ENCODE measurements at places on chromosomes 7 and 10. TPM values are rescaled to one million over a fixed set of nuclear protein-coding genes. Genes with fewer than 3 reads are reported as not detected.

Gene FKBP9
- not detected for total RNA-seq

Gene MOGAT3
- not detected for total RNA-seq

DNA sequence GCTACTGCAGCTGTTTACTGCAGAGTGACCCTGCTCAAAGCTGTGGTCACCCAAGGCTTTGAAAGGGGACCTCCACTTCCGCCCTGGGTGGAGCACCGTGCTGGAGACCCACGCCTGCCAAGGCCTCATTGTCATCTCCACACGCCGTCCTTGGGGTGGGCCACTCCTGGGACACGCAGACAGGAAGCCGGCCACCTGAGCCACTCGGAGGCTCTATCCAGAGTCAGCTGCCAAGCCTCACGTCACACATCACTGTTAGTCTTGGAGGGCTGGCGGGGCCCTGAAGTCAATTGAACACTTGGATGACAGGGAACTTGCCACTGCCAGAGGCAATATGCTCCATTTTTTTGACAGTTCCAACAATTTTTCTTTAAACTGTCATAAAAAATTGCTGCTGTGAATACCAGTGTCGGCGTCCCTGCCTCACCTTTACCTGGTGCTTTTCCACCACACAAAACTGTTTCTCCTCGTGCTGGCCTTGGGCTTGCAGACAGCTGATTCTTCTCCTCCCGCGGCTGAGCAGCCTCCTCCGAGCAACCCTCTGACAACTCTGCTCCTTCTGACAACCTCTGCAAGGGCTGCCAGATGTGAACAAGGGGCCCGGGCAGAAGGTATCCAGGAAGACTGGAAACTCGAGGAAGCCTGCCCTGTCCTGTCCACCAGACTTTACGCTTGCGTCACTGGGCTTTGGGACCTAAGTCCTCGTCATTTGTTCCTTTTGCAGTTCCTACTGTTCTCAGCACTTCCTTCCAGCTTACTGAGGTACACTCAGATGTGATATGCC, 81.9 kb downstream of the EGFR start:
- H3K27ac ChIP-seq: no peak overlapping the region
- no peak overlapping the region for H3K4me3 ChIP-seq
- H3K27me3 ChIP-seq: no peaks in the 10 kb centered on the region
- H3K36me3 ChIP-seq: no peaks in the 10 kb centered on the region

Gene MACC1
- 30.4 TPM for total RNA-seq

Gene TFR2
- total RNA-seq: 4.2 TPM

Gene SPDYE2B
- not detected for total RNA-seq

GRCh38 chr10:122543676-122544445, 16.7 kb upstream of the DMBT1 start:
- H3K4me3 ChIP-seq: no peak overlapping the region
- H3K4me1 ChIP-seq: peaks cover 14% of the 10 kb centered on the region
- no peaks in the 10 kb centered on the region for H3K36me3 ChIP-seq
- H3K27me3 ChIP-seq: no peaks in the 10 kb centered on the region

Gene GPRIN2
- total RNA-seq: not detected

DNA sequence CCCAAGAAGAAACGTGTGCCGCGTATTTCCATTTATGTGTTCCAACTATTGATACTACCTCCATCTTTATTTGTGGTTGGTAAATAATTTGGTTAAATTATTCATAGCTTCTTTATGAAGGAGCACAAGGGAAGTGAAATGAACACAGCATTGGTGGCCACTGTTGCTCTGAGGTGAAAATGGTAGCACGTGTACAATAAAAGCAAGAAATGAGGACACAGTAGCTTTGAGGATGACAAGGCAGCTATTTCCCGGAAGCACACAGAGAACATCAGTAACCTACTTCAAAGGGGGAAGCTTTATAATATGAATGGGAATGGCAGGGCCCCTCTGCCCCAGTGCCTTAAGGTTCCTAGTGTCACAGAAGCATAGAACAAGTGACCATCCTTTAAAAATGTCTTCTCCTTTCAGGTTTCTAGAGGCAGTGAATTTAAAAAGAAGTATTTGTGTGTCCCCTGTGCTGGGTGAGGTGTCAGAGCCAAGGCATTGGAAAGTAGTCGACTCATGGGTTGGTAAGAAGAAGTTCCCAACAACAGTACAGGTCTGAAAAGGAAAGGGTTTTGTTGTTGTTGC, 78.8 kb downstream of the SGMS1 start:
- H3K27ac ChIP-seq: no peak overlapping the region
- H3K36me3 ChIP-seq: no peaks in the 10 kb centered on the region
- H3K27me3 ChIP-seq: no peaks in the 10 kb centered on the region
- no peak overlapping the region for H3K4me3 ChIP-seq
- H3K4me1 ChIP-seq: no peaks in the 10 kb centered on the region

DNA sequence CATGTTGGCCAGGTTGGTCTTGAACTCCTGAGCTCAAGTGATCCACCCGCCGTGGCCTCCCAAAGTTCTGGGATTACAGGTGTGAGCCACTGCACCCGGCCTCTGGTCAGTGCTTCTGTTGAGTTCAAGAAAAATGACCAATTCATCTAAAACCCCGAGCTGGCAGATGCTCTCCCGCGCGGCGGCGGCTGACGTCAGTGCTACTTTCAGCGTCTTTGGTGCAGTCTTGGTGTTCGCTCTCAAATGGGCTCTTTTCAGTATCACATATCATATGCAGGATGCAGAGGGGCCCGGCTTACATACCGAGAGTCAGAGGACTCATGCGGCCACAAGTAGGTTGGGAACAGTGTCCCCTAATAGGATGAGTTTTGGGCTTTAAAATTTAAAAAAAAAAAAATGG, 125.9 kb downstream of the CUX1 start:
- H3K36me3 ChIP-seq: peaks cover 2% of the 10 kb centered on the region
- H3K27me3 ChIP-seq: no peaks in the 10 kb centered on the region
- H3K4me3 ChIP-seq: no peak overlapping the region
- no peak overlapping the region for H3K27ac ChIP-seq

- H3K27ac ChIP-seq: no peak overlapping the region
- no peak for DNase-seq
- peaks cover 7% of the 10 kb centered on the region for H3K4me1 ChIP-seq
- no peak overlapping the region for H3K4me3 ChIP-seq
These were observed 2.3 kb downstream of the HPS1 start for GRCh38 chr10:98444314-98445006.

- peaks cover 20% of the 10 kb centered on the region for H3K4me1 ChIP-seq
- H3K36me3 ChIP-seq: no peaks in the 10 kb centered on the region
- no peak overlapping the region for H3K4me3 ChIP-seq
These were observed 18.2 kb downstream of the MYOZ1 start for GRCh38 chr10:73623056-73623455.

Gene ELMO1
- total RNA-seq: 137 TPM

GRCh38 chr10:36354633-36355032, 712.5 kb upstream of the FZD8 start:
- no peak overlapping the region for H3K27ac ChIP-seq
- no peaks in the 10 kb centered on the region for H3K36me3 ChIP-seq
- no peaks in the 10 kb centered on the region for H3K27me3 ChIP-seq
- no peaks in the 10 kb centered on the region for H3K4me1 ChIP-seq
- DNase-seq: no peak

Gene CDC14C
- not detected for total RNA-seq

Gene MMP21
- total RNA-seq: not detected

DNA sequence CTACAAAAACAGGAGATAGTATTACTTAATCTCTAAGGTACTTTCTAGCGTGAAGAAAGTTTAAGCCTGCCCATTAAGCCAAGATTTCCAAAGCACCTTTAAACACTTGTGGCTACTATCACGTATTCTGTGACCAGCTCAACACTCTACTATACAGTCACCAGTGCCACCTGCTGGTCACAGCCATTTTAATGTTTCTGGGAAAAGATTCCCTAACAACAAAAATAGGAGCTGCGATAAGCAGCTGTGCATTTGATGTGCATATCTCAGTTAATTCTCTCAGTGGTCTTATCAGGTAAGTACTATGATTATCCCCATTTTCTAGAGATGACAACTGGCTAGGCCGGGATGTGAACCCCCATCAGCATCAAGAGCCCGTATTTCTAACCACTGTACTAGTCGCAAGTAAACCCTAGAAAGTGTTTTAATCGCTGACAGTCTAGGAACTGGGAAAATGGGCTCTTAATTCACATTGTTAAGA, 860 bp downstream of the SEC31B start:
- no peak overlapping the region for H3K4me3 ChIP-seq
- peak; percentile 61 for DNase-seq
- H3K36me3 ChIP-seq: no peaks in the 10 kb centered on the region
- no peaks in the 10 kb centered on the region for H3K4me1 ChIP-seq

DNA sequence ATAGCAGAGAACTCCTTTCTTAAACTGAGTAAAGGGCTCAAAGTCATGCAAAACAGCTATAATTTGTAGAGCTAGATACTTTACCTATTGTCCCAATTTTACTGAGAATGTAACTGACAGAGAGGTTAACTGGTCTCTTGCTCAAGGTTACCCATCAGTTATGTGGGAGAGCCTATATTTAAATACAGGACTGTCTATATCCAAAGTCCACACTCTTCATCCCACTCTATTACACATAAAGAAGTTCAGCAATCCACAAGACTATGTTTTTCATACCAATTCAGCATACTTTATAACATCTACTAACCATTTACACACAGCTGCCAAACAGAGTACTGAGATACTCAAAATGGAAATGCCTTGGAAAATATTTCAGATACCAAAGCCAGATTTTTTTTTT, 100.2 kb downstream of the MICU1 start:
- no peaks in the 10 kb centered on the region for H3K27me3 ChIP-seq
- peaks cover 8% of the 10 kb centered on the region for H3K4me1 ChIP-seq
- H3K36me3 ChIP-seq: no peaks in the 10 kb centered on the region
- H3K27ac ChIP-seq: no peak overlapping the region

Gene AFAP1L2
- 4.4 TPM for total RNA-seq

DNA sequence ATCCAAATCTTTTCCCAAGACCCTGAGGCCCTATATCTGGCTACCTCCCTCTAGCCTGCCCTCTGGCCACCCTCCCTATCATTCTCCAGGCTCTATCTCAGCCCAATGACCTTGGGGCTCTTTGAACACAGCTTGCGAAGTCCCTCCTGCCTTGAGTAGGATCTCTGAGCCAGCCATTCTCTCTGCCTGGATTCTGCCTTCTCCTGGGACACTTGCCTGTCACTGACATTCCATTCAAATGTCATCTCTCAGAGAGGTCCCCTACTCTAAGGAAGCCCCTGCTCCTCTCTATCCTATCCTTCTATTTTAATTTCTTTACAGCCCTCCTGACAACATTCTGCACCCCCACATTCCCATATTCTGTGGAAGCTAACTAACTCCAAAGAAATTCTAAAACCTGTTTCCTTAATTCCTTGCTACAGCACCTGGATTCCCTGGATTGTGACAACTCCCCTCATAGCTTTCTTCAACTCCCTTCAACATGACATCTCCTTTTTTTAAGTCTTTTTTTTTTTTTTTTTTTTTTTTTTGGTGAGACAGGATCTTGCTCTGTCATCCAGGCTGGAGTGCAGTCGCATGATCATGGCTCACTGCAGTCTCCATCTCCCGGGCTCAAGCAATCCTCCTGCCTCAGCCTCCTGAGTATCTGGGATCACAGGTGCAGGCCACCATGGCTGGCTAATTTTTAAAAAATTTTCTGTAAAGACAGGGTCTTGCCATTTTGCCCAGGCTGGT, 81.0 kb upstream of the ASAH2 start:
- no peak for DNase-seq
- no peak overlapping the region for H3K27ac ChIP-seq
- H3K4me3 ChIP-seq: no peak overlapping the region
- H3K36me3 ChIP-seq: no peaks in the 10 kb centered on the region
- H3K4me1 ChIP-seq: no peaks in the 10 kb centered on the region
- H3K27me3 ChIP-seq: no peaks in the 10 kb centered on the region

DNA sequence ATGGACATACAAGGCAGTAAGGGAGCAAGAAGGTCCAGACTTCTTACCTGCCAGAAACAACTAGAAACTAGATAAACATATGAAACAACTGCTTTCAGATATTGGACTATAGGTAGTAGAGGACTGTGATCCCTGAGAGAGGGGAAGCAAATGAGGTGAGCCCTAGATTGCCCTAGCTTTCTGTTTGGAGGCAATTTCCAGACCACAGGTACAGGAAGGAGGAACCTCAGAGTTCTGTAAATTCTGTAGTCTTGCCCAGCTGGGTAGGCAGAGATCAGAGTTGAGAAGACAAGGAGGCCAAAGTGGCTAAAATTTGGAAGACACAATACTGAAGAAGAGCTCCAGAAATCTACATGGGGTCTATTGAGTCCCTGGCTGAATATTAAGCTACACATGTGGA, 21.0 kb downstream of the CDK6 start:
- no peak overlapping the region for H3K4me3 ChIP-seq
- H3K4me1 ChIP-seq: peaks cover 57% of the 10 kb centered on the region
- H3K27me3 ChIP-seq: no peaks in the 10 kb centered on the region

- no peak overlapping the region for H3K27ac ChIP-seq
- no peak overlapping the region for H3K4me3 ChIP-seq
- DNase-seq: no peak
- H3K36me3 ChIP-seq: peaks cover 29% of the 10 kb centered on the region
- H3K4me1 ChIP-seq: no peaks in the 10 kb centered on the region
These were observed 74.3 kb downstream of the AVL9 start for GRCh38 chr7:32569388-32570289.

DNA sequence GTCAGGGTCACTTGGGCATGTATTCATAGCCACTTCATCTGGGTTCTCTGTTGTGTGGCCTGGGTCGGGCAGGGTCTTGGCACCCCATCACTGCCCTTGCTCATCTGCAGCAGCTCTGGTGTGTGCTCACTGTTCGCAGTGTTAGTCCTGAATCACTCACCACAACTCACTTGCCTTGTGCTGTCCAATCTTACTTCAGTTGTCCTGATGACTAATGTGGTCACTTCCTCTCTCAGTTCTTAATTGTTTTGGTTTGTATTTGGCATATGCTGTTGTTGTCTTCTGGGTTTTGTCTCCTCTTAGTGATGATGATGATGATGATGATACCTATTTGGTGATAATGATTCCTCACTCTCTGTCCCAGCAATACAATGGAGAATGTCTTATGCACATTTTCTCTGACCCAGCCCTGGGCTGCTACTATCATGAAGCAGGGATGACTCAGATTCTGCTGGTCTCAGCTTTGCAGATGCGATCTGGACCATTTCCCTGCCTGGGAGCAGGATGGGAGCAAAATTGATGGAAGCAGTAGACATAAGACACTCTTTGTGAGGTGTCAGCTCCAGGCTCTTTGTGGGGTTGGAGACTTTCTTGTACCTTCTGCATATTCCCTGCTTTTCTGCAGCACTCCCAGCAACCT, 17.0 kb downstream of the ADRA2A start:
- no peaks in the 10 kb centered on the region for H3K36me3 ChIP-seq
- 0 out of 2 replicates have a peak, but pooled peaks cover 5% of the 10 kb centered on the region for H3K27me3 ChIP-seq
- H3K4me1 ChIP-seq: no peaks in the 10 kb centered on the region
- H3K4me3 ChIP-seq: no peak overlapping the region

Data from Karpas-422 (cell line).